Stimulated activated CD4-positive, alpha-beta T cell treated with anti-CD3 and anti-CD28 coated beads, Interleukin-12 subunit alpha, Interleukin-12 subunit beta, amount 100 ng/mL, for 48 hours (primary cell): ENCODE measurements at places on chromosomes 6 and 20.

- no peak for DNase-seq
Measured at GRCh38 chr6:149843051-149843633, 21.0 kb downstream of the LRP11 start.

GRCh38 chr6:5622276-5623005 is 361.1 kb downstream of the FARS2 start:
- DNase-seq: no peak

- no peak for DNase-seq
Measured at GRCh38 chr6:157401734-157402338, 20.8 kb downstream of the ZDHHC14 start.

- no peak for DNase-seq
Measured at GRCh38 chr6:92848901-92849300, 570.5 kb downstream of the EPHA7 start.

GRCh38 chr6:44641344-44642031 is 254.0 kb downstream of the CDC5L start:
- DNase-seq: no peak

- DNase-seq: no peak
Measured at GRCh38 chr20:14986026-14986655, 648.7 kb upstream of the FLRT3 start.

DNA sequence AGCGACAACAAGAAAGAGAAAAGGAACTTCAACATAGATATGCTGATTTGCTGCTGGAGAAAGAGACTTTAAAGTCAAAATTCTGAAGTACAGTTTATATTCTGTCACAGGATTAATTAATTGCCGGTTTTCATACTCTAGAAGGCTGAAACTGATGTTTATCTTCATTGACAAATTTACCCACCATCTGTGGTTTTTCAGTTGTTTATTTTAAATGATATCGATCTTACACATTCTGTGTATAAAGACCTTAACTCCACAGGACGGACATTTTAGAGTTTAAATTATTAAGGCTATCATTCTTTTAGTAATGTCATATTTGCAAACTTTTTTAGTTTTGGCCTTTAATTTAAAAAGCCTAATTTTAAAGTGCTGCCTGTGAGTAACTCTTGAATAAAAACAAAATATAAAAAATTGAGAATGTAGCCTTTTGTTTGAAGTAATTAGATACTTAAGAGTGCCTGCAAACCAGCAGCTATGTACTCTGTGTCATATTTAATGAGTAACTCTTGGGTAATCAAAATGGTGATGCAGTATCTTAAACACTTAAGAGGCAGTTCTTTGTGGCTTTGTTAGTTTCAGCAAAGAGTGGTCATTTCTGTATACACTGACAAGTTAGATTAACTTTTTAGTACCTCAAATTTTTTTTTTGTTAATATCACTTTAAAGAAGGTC is 59.3 kb downstream of the CDC5L start:
- DNase-seq: no peak

DNA sequence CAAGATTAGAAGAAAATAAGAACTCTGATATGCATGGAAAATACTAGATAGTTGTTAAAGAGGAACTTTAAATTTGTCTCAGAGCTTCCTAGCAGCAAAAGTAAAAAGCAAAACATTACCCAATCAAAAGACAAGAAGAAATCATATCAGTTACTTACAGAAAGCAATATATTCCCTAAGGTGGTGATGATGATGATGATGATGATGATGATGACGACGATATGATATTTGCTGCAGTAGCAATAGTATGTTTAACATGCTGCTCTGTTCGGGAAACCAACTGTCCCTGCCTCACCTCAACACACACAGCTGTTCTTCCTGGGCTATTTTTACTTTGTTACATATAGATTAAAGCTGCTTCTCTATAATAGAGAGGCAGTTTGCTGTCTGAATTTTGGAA is 12.0 kb upstream of the TBX18 start:
- DNase-seq: no peak

DNA sequence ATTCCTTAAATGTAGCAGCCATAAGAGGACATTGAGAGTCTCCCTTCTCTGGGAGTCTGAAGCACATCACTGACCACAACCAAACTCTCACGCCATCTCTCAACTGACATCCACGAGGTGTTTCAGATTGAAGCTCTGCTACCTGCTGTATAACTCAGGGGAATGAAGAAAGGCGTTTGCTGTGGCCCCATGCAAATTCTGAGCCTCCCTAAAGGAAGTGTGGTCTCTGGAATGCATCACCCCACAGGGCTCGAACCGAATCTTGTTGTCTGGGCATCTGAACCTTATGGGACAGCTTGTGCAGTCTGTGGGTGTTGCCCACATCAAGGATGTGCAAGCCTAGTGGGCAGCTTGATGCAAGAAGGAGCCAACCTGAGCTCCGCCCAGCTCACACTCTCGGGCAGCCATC is 10.9 kb downstream of the PMEPA1 start:
- no peak for DNase-seq

DNA sequence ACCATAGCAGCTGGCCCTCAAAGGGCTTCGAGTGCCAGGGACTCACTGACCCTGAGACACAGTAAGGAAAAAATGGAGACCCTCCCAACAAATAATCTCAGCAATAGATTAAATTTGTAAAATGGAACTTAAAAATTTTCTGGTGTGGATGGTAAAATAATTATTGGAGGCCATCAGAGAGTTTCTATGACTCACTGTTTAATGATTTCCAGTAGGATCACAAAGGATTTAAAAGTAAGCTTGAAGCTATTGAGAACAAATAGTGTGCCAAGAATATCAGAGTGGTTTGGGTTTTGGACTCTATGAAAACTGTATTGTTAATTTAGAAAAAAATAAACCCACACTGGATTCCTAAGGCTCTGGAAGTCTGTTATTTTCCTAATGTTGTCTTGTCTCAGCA is 115.2 kb upstream of the AKIRIN2 start:
- DNase-seq: no peak

DNA sequence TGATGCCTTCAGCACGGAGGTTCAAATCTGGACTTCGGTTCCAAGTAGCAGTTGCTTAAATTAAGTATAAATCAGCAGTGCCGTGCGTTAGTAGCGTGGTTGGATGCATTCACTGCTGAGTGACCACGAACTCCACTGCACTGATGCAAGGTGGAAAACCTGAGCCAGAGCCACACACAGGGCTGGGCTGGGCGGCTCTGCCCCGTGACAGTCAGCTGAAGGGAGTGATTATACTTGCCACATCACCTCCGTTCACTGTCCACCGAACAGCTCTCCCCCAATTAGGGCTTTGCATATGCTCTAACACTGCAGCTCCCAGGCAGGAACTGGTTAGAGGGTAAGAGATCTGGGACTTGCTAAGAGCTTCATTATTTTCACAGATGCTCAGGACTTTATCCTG is 22.2 kb downstream of the PPP1R3G start:
- no peak for DNase-seq

GRCh38 chr20:59399426-59400099 is 99.2 kb downstream of the EDN3 start:
- DNase-seq: no peak

GRCh38 chr6:70196531-70196930 is 106.4 kb downstream of the COL9A1 start:
- no peak for DNase-seq

- DNase-seq: no peak
Measured at GRCh38 chr6:5078121-5078669, 6.9 kb upstream of the PPP1R3G start.

- no peak for DNase-seq
Measured at GRCh38 chr6:39104528-39104927, 10.5 kb downstream of the SAYSD1 start.

DNA sequence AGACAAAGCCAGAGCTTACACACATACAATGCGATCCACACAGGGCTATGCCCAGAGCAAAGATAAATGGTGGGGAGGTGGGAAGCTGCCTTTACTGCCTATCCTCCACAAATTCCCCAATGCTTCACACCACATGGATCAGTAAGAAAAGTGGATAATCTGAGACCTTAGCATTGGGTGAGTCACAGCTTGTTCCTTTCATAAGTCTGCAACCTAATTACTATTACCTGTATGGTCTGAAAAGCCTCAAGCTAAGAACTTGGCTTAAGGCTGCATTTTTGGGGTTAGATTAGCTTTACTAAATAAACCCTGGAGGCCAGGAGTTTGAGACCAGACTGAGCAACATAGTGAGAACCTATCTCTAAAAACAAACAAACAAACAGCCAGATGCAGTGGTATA is 66.0 kb upstream of the BTBD3 start:
- DNase-seq: no peak

DNA sequence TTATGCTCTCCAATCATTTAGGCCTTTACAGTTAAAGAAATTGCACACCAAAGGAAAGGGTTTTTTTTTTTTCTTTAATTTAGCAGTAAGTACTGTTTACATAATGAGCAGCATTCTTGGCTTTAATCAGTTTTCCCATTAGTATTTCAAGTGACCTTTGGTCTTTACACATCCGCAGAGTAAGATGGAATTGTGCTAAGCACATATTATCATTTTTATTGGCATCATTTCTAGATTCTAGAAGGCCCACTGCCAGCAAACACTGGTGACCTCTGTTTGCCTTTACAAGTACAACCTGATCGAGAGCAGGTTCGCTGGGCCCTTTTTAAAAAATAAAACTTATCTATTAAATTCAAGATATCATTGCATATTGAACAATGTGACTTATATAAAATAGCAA is 104.3 kb downstream of the ADGRG6 start:
- no peak for DNase-seq
